NCI-H748 treated with DMSO at 0.1 percent for 48 hours (cell line): ENCODE measurements at places on chromosomes 7 and 10.
A peak's percentile ranks its signal among the peaks of the same experiment; 100 is the strongest.

DNA sequence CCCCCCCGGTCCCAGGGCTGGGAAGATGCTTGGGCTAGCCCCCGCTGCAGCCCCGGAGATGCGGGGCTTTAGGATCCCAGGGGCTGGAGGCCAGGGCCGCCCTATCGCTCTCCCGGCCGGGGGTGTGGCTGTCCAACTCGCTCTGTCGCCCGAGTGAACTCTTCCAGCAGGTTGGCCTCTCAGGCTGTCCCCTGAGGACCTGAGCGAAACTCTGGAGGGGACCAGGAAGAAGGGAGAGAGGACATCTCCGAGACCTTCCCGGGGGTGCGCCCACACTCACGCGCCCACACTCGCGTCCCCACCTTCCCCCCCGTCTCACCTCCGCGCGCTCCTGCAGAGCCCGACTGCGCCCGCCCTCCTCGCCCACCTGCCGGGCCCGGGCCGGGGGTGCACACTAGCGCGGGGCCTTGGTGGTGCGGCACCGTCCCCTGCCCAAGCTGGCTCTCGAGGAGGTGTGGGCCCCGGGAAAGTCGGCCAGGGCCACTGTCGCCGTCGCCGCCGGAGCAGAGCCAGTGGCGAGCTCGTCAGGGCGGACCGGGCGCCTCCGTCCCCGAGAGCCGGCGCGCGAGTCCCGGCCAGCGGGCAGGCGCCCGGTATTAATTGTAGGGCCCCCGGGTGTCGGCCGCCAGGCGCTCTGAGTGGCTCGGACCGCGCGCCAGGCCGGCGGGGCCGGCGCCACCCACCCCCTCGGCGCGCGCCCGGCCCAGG, 101.7 kb upstream of the SVIL start:
- DNase-seq, result no peak

- no peak for DNase-seq
Measured at GRCh38 chr7:149717481-149717880, 55.9 kb downstream of the ZNF467 start.

DNA sequence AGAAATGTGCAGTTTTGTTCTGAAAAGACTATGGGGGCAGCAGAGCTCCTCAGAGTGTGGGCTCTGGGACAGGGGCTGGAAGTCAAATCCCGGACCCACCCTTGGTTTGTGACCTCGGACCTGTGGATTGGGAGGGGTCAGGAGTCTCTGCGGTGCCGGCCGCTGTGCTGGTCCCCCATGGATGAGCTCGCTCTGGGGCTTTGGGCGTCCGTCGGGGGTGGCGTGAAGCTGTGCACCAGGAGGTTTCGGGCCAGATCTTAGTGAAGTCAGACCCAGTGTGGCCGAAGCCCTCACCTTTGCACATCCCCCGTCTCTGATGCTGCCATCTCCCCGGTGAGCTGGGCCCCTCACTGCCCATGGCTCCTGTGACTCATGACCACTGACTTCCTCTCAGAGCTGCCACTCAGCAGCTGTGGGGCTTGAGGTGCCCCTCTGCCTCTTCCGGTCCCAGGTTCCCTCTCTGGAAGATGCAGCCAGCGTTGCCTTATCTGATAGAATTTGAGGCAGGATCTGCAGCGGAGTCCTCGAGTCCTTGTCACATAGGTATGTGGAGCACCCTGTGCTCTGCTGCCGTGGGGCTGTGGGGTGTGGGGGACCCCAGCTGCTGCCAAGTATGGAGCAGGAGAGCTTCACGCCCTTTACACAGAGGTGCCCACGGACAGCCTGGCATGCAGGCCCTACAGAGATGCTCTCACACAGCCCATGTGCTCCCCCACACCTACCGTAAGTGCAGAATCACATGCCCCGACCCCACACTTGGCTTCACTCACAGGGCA, 11.4 kb upstream of the SCART1 start:
- DNase-seq, result no peak

DNA sequence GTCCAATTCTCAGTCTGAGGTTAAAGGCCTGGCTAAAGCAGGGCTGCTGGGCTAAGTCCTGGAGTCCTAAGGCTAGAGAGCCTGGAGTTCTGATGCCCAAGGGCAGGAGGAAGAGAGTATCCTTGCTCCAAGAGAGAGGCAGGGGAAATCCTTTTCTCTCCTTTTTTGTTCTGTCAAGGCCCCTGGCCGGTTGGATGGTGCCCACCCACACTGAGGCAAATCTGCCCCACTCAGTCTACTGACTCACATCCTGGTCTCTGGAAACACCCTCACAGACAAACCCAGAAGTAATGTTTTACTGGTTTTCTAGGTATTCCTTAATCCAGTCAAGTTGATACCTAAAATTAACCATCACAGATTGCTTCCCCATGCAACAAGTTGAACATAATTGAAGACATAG, 23.0 kb downstream of the ZNF518A start:
- DNase-seq, result no peak

- no peak for DNase-seq
Measured at GRCh38 chr10:90314718-90315117, 543.1 kb downstream of the HTR7 start.

- DNase-seq, result peak; percentile 83
Measured at GRCh38 chr10:1420661-1421362, 316.5 kb downstream of the ADARB2 start.

DNA sequence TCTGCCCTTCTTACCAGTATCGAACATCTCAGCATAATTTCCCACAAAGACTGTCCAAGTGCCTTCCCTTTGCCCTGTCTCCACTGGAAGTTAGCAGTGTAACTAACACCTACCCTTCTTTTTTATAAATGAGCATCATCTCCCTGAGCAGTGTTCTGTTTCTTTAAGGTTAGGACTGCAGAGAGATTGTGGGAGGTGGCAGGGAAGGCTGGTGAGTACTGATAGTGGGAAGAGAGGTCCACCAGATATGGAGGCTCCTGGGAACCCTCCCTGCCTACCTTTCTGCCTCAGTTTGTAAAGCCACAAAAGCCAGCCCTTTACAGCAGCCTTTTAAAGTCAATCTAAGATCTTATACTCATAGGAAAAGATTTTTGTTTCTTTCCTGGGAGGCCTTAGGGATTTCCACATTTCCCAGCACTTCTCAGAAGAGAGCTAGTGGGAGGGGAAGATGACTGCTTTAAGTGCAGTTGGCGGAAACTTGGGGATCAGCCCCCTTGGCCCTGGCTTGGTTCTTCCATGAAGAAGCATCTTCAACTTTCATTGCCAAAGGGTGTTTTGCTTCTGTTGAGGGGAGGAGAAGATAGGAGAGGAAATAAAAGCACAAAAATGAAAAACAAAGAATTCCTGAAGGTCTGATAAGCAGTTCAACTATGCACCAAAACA, 36.6 kb upstream of the CALD1 start:
- no peak for DNase-seq

DNA sequence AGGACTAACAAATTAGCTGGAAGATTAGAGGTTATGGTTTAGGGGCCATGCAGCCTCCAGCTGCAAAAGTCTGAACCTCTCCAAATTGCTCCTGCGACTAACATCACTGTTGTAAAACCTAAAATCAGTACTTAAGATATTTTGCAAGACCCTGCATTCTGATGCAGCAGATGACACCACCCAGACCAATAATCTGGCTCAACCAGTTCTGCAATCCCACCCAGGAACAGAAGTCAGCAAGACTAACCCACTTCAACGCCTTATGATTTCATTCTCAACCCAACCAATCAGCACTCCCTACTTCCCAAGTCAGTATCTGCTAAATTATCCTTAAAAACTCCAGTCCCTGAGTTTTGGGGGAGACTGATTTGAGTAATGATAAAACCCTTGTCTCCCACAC, 250.8 kb upstream of the MBL2 start:
- DNase-seq, result no peak

DNA sequence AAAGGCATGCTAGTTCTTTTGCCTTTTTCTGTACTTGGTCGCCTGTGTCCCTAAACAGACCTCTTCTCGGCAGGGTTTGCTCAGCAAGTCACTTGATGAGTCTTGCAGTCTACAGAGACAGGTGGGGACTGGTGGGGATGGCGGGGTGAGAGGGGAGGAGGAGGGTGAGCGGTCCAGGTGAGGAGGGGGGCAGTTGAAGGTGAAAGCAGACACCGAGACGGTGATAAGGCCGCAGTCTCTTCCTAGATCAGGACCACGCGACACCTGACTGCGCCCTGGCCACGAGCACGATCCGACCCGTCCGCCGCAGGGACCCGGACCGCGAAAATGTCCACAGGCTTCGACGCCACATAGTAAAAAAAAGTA, 566 bp downstream of the ASNS start:
- peak; percentile 52 for DNase-seq

DNA sequence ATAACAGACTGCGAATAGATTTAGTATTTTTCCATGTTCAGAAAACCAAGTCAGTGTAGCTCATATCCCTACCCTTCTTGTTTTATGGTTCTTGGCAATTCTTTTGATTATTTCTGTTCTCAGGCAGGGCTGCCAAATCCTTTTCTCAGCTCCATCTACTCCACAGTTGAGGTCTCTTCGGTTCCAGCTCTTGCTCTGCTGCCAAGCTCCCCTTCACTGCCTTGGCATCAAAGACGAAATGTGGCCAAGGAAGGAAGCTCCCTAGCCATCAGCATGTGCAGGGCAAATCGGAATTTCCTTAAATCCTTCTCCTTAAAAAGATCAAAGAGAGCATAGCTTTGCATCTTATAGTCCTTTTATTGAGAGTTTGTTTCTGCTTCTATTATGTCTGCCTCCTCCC, 116.4 kb upstream of the NOBOX start:
- no peak for DNase-seq

DNA sequence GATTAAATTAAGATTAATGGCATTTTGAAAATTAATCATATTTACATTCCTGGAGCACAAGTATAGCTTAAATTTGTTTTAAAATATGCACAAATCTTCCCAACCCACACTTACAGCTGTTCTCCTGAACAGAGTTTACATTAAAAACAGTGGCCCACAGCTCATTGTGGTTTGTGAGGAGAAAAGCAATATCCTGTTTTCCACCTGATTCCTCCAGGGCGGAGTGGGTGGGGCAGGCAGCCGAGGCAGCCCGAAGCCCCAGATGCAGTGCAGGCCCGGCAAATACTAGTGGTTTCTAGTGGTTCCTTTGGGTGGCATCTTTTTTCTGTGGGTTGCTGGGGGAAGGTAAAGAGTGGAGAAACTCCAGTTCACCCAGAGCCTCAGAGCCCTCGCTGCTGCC, 280.8 kb downstream of the ARHGAP12 start:
- no peak for DNase-seq

- DNase-seq, result no peak
Measured at GRCh38 chr10:64535131-64535867, 1014.1 kb downstream of the REEP3 start.

DNA sequence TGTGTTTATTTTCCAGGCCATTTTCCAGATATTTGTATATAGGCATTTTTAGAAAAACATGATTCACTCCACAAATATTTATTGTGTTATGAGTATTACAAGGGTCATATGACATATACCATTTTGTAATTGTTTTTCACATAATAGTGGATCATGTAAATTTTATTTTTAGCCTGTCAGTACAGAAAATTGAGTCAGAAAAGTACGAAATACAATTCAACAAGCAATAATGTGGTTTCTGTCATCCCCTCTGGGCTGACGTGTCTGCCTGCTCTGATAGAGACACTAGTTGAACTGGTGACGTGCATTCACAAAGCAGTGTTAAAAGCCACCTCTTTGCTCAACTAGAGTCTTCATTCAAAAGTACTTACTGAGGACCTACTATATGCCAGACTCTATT, 97.9 kb upstream of the STEAP1B start:
- DNase-seq, result no peak

GRCh38 chr7:41207141-41207540, 495.7 kb downstream of the INHBA start:
- DNase-seq, result no peak

DNA sequence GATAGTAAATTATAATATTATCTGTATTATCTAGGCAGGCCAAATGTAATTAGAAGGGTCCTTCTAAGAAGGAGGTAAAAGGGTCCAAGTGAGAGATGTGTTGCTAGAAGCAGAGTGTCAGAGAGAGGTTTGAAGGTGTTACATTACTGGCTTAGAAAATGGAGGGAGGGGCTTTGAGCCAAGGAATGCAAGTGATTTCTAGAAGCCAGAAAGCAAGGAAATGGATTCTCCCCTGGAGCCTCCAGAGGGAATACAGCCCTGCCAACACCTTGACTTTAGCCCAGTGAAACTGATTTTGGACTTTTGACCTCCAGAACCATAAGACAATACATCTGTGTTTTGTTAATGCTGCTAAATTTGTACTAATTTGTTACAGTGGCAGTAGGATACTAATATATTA, 97.9 kb upstream of the IL6 start:
- DNase-seq, result no peak

GRCh38 chr7:51471981-51472296, 155.3 kb upstream of the COBL start:
- no peak for DNase-seq

GRCh38 chr7:6419310-6419773, 28.4 kb downstream of the DAGLB start:
- no peak for DNase-seq

- no peak for DNase-seq
Measured at GRCh38 chr10:5125315-5126044, 31.3 kb downstream of the AKR1C3 start.

DNA sequence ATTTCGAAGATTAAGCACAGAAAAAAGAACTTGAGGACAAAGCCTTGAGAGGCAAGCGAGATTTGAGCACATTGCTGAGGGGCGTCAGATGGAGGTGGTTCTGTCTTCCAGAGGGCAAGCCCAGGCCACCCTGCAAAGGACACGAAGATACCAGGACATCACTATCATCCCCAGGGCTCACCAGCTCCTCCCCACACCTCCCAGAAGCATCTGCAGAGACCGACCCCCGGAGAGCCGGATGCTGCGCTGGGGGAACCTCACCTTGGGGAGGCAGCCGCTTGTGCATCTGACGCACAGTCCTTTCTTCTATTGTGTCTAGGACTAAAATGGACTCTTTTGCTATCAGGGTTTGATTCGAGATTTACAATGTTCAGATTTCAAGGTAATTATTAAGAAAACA, 259.7 kb downstream of the DNAJB6 start:
- no peak for DNase-seq

DNA sequence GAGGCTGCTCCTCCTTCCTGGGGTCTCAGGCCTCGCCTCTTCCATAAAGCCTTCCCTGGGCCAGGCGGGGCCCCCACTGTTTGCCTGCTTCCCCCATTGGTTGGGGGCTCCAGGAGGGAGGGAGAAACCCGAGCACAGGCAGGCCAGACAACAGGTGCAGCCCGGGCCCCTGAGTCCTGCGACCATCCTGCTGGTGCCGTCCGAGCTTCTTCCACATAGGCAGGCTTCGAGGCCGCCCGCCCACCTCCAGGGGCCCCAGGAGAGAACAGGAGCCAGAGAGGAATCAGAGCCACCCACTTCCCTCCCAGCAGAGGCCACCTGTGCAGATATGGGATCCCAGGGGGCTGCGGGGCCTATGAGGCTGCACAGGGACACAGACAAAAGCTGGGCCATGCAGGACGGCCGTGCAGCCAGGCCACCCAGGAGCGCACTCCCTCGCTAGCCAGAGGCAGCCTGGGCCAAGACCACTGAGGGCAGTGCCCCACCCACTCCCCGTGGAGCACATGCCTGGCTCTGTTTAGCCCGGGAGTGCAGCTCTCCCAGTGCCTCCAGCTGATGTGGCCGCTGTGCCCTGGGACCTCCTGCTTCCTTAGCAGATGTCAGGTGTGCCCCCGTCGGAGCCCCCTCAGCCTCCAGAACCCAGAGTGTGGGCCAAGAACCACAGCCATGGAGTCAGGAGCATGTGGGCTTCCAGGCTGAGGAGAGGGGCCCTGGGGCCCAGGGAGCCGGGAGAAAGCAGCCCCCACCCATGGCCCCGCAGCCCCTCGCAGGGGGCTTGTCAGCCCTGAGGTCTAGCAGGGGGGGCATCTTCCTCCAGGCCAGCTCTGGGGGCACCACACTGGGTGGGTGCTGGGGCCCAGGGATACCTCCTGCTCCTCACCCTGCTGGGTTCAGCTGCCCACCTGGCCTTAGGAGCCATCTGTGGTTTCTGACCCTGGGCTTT, 59.9 kb upstream of the INPP5A start:
- no peak for DNase-seq

GRCh38 chr7:54477083-54477482, 65.1 kb upstream of the VSTM2A start:
- DNase-seq, result no peak
